ENCODE measurements at places on chromosomes 3 and 15.
A peak's percentile ranks its signal among the peaks of the same experiment; 100 is the strongest.

DNA sequence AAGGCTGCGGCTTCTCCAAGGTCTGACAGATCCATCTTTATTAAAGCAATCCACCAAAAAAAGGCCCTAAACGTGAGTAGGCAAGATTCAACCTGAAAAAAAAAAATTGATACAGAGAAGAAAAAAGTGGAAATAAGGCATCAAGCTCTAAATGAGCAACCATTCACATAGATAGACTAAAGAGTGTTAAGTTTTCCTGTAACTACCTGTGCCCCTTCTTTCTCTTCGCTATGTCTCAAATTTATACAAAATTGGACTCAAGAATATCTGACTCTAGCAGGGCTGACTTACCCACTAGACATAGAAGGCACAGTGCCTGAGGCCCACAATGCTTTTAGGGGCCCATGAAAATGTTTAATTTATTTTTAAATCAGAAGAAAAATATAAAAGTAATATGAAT, at the start of gene MYH15:
Gene MYH15 (minus strand): TSS at position 101 of the 400 bp plus-strand sequence. CDS start 66 bp downstream, at position 35.
- no peak for DNase-seq

DNA sequence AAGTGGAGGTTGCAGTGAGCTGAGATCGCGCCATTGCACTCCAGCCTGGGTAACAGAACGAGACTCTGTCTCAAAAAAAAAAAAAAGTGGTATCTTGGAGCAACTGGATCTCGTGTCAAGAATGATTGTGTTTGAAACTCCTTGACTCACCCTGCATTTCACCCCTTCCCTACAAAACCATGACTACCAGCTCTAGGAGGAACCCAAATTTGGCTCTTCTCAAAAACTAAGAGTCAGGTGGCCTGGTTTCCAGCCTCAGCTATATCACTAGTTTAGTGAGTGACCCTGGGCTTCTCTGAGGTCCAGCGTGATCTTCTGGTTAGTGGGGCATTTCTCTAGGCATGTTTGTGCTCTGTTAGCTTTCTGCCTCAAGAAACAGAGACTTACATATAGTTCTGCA, 222.1 kb downstream of the FAM43A start:
- no peak for DNase-seq

GRCh38 chr3:43426388-43426787, 140.0 kb downstream of the SNRK start:
- no peak for DNase-seq

DNA sequence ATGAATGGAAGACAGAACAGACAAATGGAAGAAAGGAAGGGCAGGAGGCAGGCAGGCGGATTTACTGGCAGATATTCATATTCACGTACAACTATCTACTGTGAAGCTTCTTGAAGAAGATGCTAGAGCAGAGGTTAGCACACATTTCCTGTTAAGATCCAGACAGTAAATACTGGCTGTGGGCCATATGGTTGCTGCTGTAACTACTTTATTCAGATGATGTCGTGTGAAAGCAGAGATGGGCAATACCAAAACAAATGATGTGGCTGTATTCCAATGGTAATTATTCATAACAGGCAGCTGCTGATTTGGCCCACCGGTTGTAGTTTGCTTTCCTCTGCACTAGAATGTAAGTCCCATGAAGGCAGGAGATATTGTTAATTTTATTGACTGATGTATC, 115.7 kb upstream of the PRTG start:
- no peak for DNase-seq

DNA sequence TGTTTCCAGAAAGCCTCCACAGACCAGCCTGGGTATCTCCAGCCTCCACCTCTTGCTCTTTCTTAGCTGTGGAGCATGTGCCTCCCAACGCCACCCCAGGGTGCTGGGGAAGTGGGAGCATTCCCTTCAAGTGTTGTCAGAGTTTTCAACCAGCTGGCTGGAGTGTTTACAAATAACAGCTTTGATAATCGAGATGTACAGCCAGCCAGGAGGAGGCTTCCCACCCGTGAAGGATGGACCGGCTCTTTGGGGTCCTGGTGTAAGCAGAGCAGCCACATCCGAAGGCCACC, 8.5 kb upstream of the OXTR start:
- DNase-seq = no peak

GRCh38 chr3:124217542-124217941, 225.6 kb upstream of the ROPN1 start:
- DNase-seq = peak; percentile 76

DNA sequence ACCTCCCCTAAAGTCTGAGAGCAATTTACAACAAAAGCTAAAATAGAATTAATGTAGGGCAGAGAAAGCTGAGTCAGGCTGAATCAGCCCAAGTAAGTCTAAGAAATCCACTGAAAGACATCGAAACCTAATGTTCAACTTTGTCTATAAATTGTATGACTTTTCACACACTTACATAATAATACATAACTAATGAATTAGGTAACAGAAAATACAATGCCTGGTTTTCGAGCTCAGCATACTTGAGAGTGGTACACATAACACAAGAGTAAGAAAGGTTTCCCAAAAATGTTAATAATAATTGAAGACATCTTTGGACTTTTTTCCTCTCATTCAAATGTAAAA, 55.3 kb upstream of the VGLL4 start:
- no peak for DNase-seq

GRCh38 chr3:141429371-141430035, 57.3 kb upstream of the RASA2 start:
- no peak for DNase-seq

DNA sequence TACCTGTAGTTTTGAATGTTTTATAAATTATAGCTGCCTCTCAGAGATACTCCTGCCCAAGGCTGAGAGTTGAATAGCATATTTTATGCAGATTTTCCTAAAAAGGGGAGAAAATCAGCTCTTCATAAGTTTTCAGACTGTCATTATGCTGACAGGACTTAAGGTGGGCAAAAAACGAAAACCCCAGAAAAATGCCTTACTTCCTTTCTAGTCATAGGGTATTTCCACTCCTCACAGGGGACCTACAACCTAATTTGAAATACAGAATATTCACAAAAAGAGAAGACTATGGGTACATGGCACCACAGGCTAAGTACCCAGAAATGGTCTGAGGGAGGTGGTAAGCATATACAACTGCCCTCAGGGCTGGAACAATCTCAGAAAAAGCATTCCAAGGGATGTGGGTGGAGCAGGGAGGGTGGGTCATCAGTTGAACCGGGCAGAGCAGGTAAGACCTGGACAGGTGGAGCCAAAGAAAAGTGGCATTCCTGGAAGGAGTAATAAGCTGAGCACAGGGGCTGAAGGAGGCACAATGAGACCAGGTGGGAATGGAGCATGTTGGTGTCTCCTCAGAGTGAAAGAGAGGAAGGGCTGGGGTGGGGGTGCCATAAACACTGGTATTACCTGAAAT, 10.6 kb upstream of the OXSR1 start:
- no peak for DNase-seq

GRCh38 chr3:115687721-115688120, 64.4 kb downstream of the GAP43 start:
- DNase-seq = no peak

- DNase-seq = peak; percentile 68
Measured at GRCh38 chr15:79003301-79003700, 58.5 kb upstream of the CTSH start.

GRCh38 chr15:92892201-92892555, 7.9 kb upstream of the CHD2 start:
- DNase-seq = no peak

GRCh38 chr3:123475786-123476185, 26.9 kb upstream of the ADCY5 start:
- no peak for DNase-seq

- no peak for DNase-seq
Measured at GRCh38 chr3:100614941-100615340, 5.5 kb downstream of the ADGRG7 start.

DNA sequence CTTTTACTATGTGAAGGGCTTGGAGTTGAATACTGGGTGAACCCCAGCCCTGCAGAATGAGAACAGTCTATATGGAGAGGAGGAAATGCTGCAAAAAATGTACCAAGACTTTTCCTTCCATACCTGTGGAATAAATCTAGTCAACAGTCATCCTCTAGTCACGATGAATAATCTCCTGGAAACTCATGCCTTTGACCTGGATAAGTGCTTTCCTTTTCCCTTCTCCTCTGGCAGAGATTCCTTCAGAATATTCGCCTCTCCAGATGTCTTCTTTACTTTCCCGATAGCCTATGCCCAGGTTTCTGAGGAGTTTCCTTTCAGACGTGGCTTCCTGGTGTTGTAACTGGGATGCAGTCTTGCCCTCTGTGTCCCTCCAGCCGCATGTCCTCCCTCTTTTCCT, 28.1 kb downstream of the CCNL1 start:
- no peak for DNase-seq

GRCh38 chr3:75115695-75116094, 501.2 kb upstream of the CNTN3 start:
- no peak for DNase-seq

GRCh38 chr3:33883951-33884561, 85.6 kb downstream of the PDCD6IP start:
- no peak for DNase-seq

DNA sequence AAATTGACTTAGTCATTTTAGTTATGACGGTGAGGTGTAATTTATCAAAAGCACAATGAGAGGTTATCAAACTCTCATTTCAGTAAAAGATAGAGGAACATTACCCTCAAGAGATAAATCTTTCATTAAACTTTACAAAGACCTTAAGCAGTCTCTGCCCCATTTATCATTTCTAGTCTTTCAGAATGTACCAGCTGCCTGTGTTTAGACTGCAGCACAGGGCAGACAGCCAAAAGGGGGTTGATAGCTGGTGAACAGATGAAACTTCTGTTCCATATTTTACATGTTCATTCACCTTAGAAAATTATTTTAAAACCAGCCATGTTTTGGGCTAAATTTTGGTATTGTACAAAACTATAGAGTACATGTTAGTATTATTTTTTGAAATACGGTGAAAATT, 514.6 kb upstream of the CNTN3 start:
- no peak for DNase-seq

GRCh38 chr3:184229394-184230080, at the start of gene VWA5B2:
Gene VWA5B2 (plus strand): TSS chr3:184229585. CDS start chr3:184230529, 944 bp downstream.
- peak; percentile 97 for DNase-seq

DNA sequence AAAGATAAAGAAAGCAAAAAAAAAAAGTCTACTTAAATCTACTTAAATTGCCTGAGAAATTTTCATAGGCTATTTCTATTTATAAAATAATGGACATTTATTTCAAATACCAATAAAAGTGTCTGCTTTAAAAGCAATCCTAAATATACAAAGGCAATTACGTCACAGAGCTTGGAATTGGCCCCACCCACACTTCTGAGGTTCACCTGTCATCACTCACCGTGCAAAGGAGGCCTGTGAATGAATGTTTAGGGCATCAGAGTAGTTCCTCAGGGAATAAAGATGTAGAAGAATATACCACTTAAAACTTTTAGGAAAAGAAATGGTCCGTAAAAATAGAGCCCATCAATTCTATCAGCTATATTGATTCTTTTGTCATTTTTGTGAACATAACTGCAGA, 621.8 kb downstream of the ROBO1 start:
- no peak for DNase-seq

DNA sequence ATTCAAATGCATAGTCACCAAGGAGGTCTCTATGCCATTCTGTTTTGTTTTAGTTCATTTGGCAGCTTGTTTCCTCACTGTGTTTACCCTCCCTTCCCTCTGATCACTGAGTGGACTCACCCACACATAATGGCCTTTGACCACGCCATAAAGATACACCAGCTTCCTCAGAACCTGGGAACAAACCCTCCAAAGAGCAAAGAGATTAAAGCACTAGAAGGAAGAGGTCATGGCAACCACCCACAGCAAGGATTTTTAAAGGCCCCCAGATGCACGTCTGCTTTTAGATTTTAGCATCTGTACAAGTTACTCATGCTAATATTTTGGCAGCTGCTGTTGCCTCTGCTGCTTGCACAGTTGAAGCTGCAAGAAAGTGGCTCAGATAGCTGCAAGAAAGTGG, 47.9 kb upstream of the CADPS start:
- DNase-seq = no peak

DNA sequence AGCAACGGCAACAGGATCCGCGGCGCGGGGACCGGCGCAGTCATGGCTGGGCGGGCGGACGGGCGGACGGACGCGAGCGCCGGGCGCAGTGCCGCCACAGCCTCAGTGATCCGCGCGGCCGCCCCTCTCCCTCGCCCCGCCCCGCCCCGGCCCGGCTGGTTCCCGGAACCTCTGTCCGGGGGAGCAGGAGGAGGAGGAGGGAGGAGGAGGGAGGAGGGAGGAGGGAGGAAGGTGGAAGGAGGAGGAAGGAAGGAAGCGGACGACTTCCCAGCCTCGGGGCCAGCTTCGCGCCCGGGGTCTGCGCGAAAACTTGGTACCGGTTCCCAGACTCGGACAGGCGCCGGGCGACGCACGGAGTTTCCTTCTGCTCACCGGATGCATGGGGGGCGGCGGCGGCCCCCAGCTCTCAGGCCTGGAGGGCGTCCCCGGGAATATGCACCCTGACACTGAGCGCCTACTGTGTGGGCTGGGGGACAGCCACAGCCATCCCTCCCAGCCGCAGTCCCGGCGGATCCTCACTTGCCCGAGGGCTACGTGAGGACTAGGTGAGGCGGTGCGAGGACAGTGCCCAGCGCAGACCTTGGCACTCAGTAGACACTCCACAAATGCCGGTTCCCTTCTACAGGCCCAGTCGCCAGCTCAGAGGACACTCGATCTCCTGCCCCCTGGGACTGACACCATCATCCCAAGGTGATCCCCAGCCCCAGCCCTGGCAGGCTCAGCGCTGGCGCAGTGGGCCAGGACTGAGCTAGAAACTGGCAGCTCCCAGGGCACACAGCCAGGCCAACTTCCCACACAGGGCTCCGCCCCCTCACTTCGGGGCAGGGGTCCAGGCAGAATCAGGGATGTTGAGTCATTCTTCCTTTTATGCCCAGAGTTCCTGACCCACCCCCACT, at the start of gene SHISA5:
Gene SHISA5 (minus strand): TSS at position 124 of the 896 bp plus-strand sequence. CDS start 80 bp downstream, at position 44.
- peak; percentile 76 for DNase-seq

GRCh38 chr3:157132936-157133335, 27.0 kb downstream of the CCNL1 start:
- no peak for DNase-seq

DNA sequence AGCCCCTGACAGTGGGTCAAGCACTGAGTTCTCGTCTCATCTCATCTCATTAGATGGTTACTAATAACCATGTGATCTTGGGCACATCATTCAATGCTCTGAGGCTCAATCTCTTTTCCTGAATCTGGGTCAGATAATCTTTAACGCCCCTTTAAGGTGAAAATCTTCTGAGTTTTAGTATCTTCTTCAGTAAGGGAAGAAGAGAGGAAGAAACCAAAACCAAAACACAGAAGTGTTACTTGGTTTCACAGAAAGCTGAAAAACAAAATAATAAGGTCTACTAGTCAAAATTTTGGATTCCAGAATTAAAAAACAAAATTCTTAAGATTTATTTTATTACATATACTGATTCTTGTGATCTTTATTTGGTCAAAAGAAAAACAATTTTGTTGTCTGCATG, 78.2 kb downstream of the CLASP2 start:
- DNase-seq = no peak

- DNase-seq = no peak
Measured at GRCh38 chr15:59437142-59437816, 707 bp upstream of the FAM81A start.

Data from urothelium cell line (cell line).